NCI-H187 (cell line): ENCODE measurements at places on chromosomes 6 and 20.

DNA sequence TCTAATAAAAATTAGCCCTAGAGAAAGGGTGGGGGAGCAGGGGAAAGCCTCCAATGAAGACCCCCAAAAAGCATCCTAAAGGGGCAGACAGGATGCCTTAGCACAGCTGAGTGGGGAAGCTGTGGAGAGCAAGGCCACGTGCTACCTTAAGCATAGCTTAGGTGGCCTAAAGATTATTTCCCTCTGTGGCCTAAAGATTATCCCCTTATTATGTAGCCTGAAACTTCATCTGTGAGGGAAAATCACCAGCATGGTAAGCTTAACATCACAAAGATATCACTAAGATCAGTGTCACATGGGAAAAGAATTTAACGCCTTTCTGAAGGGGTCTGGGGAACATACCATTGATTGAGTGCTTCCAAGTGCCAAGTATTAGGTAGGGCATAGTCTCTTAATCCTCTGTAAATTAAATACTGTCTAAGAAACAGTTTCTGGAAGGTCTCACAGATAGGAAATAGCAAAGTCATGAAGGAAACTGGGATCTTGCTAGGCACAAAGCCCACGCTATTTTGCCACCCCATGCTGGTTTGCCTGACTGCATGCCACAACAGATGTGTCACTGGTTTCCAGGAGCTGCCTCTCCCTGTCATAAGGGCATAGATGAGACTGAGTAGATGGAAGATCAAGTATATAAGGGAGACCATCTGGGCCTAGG, 170.0 kb downstream of the HACE1 start:
- DNase-seq: no peak

GRCh38 chr20:8305449-8305978, 173.4 kb downstream of the PLCB1 start:
- no peak for DNase-seq

- DNase-seq: no peak
Measured at GRCh38 chr20:17969278-17969883, 563 bp downstream of the MGME1 start.

DNA sequence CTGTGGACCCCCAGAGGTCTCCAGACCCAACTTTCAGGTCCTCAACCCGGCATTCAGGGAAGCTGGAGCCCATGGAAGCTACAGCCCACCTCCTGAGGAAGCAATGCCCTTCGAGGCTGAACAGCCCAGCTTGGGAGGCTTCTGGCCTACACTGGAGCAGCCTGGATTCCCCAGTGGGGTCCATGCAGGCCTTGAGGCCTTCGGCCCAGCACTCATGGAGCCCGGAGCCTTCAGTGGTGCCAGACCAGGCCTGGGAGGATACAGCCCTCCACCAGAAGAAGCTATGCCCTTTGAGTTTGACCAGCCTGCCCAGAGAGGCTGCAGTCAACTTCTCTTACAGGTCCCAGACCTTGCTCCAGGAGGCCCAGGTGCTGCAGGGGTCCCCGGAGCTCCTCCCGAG, 950 bp downstream of the GNAS start:
- DNase-seq: no peak

DNA sequence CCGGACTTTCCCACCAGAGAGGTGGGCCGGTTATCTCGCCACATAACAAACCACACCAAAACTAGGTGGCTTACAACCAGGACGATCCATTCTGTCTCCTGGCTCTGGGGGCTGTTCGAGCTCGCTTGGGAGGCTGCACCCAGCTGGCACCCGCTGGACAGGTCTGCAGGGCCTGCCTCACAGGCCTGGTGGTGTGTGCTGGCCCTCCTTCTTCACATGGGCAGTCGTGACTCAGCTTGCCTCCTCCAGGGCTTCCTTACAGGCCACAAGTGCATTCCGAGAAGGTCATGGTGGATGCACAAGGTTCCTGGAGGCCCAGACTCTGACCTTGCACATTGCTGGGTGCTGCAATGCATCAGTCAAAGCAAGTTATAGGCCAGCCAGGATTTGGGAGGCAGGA, 34.2 kb downstream of the FOXF2 start:
- DNase-seq: no peak
